ENCODE measurements at places on chromosomes 13 and 19. TPM values are rescaled to one million over a fixed set of nuclear protein-coding genes. Genes with fewer than 3 reads are reported as not detected.

GRCh38 chr19:12075538-12076139 is 11.1 kb downstream of the ZNF844 start:
- no peak overlapping the region for H3K27ac ChIP-seq
- peaks cover 9% of the 10 kb centered on the region for H3K36me3 ChIP-seq
- DNase-seq = no peak
- H3K4me3 ChIP-seq = no peak overlapping the region

The PLPP2 gene
- total RNA-seq = 67.0 TPM

The RAB20 gene
- total RNA-seq = 7.9 TPM

DNA sequence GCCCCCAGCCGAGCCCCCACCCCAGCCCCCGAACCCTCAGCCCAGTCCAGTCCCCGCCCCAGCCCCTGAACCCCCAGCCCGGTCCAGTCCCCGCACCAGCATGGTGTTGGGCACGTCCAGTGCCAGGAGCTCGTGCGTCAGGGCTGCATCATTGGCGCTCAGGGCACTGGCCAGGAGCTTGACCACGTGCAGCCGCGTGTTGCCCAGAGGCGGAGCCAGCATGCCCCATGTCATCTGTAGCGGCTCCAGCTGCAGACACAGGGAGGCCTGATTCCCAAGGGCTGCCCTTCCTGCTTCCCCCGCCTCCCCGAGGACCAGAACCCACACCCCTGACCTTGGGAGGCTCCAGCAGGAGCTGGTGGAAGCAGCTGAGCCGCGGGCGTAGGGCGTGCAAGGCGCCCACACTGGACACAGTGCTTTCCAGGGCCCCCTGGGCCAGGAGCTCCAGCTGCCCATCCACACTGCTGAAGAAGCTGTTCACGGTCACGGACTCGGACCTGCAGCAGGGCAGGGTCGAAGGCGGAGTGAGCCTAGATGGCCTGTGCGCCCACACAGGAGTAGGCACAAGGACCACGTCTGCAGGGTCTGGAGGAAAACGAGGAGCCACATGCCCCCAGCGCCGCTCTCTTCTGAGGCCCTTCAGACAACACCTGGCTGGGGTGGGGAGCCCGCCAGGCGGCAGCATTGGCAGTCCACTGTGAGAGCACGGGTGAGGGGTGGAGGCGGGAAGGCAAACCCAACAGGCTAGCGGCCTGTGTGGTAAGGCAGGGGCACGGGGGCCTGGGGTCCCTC is 12.8 kb upstream of the TMEM86B start:
- H3K36me3 ChIP-seq = peaks cover 21% of the 10 kb centered on the region
- DNase-seq = no peak
- no peaks in the 10 kb centered on the region for H3K27me3 ChIP-seq
- no peak overlapping the region for H3K4me3 ChIP-seq

The SLITRK5 gene
- 0.08 TPM for total RNA-seq

DNA sequence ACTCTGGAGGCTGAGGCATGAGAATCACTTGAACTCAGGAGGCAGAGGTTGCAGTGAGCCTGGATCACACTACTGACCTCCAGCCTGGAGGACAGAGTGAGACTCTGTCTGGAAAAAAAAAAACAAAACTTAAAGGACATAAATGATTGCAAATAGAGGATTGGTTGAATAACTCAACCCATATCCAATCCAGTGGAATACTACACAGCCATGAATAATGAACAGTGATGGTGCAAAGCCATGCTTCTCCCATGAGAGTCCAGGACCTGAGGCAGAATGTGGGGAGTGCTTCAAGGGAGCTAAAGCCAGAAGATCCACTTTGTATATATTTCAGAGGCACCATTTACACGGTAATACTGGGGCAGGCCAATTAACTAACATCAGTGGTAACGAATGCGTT is 2.2 kb upstream of the CEACAM18 start:
- no peaks in the 10 kb centered on the region for H3K36me3 ChIP-seq
- no peaks in the 10 kb centered on the region for H3K4me1 ChIP-seq
- H3K27ac ChIP-seq = no peak overlapping the region
- DNase-seq = no peak
- no peaks in the 10 kb centered on the region for H3K27me3 ChIP-seq
- H3K4me3 ChIP-seq = no peak overlapping the region

GRCh38 chr13:28218679-28219078 is 80.3 kb downstream of the PAN3 start:
- DNase-seq = no peak
- H3K4me3 ChIP-seq = no peak overlapping the region
- no peaks in the 10 kb centered on the region for H3K36me3 ChIP-seq
- H3K27ac ChIP-seq = no peak overlapping the region
- H3K4me1 ChIP-seq = no peaks in the 10 kb centered on the region
